ENCODE measurements at places on chromosomes 11 and 22.

GRCh38 chr11:14555818-14556217 lies 35.6 kb upstream of the PSMA1 start:
- no peak for DNase-seq

GRCh38 chr11:117128289-117128688 lies 15.8 kb upstream of the PAFAH1B2 start:
- no peak for DNase-seq

GRCh38 chr11:46134540-46134939 lies 13.3 kb upstream of the PHF21A start:
- no peak for DNase-seq

- DNase-seq = no peak
Measured at GRCh38 chr22:44584256-44584902, 86.3 kb upstream of the RTL6 start.

- no peak for DNase-seq
Measured at GRCh38 chr11:124941703-124942102, 5.9 kb upstream of the HEPACAM start.
